Esophagus mucosa (tissue), 1 donor: ENCODE measurements at places on chromosomes 11 and 22.
A peak's percentile ranks its signal among the peaks of the same experiment; 100 is the strongest.

DNA sequence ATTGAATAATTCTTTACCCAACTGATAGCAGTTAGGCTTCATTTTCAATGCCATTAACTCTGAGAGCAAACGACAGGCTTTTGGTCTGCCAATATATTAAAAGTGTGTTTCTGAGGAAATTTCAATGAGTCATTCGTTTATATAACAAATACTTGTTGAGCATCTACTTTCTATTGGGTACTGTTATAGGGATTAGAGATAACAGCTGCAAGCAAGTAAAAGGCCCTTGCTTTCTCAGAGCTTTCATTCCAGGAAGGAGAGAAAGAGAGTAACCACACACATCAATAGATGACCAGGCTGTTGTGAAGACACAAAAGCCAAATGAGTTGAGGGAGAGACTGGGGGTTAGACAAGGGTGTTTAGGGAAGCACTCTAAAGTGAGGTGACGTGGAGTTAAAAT lies 35.7 kb downstream of the CD44 start:
- no peak for ATAC-seq

GRCh38 chr11:129803533-129803932 lies 12.1 kb upstream of the TMEM45B start:
- peak; percentile 76 for ATAC-seq

- ATAC-seq = no peak
Observed at GRCh38 chr11:36380296-36381014, 84.4 kb downstream of the PRR5L start.

DNA sequence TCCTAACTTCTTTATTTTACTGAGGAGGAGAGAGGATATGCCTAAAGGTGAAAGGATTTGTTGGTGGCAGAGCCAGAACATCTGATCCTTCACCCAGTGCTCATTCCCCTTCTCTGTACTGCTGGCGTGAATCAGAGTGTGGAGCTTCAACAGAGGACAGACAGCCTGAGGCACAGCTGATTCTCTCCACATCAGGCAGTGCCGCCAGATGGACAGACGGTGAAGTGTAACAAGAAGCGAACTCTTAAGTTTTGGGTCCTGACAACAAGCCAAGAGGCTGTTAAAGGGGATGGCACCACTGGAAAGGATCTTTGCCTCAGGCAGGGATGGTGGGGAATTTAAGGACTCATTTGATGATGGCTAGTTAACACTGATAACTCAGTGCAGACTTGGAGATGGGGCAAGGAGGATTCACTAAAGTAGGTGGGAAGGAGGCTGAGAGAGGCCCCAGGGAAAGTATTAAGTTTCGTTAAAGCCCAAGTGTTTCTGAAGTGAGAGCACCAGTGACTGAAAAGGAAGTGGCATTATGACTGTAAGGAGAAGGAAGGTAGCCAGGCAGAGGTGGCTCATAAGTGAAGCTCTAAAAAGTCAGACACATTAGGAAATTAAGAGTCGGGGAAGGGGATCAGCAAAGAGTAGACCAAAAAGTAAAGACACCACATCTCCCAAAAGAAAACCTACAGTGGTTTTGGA lies 81.3 kb downstream of the CLPB start:
- ATAC-seq = peak; percentile 57

DNA sequence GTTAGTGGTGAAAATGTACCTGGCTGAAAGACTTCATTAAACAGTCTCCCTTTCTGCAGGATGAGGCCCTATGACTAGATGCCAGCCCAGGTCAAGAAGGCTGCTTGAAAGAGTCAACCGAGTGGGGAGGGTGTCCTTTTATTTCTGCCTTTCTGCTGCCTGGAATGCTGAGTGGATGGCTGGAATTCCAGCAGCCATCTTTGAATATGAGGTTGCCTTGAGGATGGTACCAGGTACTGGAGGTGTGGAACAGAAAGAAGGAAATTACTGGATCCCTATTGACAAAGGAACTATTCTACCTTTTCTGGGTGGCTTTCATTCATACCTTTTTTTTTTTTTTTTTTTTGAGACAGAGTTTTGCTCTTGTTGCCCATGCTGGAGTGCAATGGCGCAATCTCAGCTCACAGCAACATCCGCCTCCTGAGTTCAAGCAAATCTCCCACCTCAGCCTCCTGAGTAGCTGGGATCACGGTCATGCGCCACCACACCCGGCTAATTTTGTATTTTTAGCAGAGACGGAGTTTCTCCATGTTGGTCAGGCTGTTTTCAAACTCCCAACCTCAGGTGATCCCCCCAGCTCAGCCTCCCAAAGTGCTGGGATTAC lies 107.3 kb downstream of the RPS6KA4 start:
- no peak for ATAC-seq
